Gastrocnemius medialis (tissue), 4 donors: ENCODE measurements at places on chromosomes 7 and 10. TPM values are rescaled to one million over a fixed set of nuclear protein-coding genes. Genes with fewer than 3 reads are reported as not detected.

The EGR2 gene
- total RNA-seq, result not detected

The ANKRD30A gene
- not detected for total RNA-seq

The EGFR gene
- total RNA-seq, result 28.0 TPM

DNA sequence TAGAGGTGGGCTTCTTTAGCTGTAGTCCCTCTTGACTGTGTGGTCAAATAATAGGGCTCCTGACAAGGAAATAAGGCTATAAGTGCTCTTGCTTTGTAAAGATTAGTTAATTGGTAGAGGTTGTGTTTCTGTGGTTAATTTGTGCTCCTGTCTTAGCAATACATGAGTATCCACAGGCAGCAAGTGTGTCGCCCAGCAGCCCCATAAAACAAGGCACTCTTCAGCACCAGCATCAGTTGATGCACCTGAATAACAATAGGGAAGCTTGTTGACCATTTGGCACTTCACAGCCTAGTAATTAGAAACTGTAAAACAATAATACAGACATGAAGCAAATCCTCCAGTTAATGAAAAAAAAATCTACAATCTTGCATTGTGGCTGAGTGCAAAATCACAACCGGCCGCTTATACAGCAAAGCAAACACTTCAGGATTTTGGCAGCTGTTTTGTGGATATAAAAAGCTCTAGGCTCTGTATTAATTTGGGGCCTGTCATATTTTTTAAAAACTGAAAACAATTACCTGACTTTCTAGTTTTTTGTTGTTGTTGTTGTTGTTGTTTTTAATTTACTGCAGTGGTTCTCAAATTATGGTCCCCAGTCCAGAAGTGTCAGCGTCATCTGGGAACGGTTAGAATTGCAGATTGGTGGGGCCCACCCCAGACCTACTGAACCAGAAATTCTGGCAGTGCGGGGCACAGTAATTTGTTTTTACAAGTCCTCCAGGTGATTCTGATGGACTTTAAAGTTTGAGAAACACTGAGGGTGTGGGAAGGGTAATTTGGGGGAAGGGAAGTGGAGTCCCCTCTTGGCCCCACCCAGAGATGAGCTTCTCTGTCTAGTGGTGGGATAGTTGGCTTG lies 56.8 kb downstream of the AUTS2 start:
- no peaks in the 10 kb centered on the region for H3K36me3 ChIP-seq
- peaks cover 44% of the 10 kb centered on the region for H3K4me1 ChIP-seq
- DNase-seq, result no peak
- peak overlapping the region; percentile 17 for H3K27ac ChIP-seq

- H3K4me3 ChIP-seq, result peak overlapping the region; percentile 48
- DNase-seq, result no peak
- peaks cover 86% of the 10 kb centered on the region for H3K27me3 ChIP-seq
- no peak overlapping the region for H3K27ac ChIP-seq
- peaks cover 3% of the 10 kb centered on the region for H3K4me1 ChIP-seq
- no peaks in the 10 kb centered on the region for H3K36me3 ChIP-seq
Measured at GRCh38 chr10:8033812-8034465, 20.5 kb upstream of the GATA3 start.

GRCh38 chr10:17144757-17145156 lies 15.1 kb upstream of the CUBN start:
- no peak overlapping the region for H3K27ac ChIP-seq
- no peak overlapping the region for H3K4me3 ChIP-seq
- no peak for DNase-seq
